ENCODE measurements at places on chromosomes 12 and 14.

- no peak for DNase-seq
Observed at GRCh38 chr14:94816113-94816512, 46.2 kb upstream of the GSC start.

GRCh38 chr14:105849933-105850626 is 323.7 kb downstream of the TMEM121 start:
- no peak for DNase-seq

DNA sequence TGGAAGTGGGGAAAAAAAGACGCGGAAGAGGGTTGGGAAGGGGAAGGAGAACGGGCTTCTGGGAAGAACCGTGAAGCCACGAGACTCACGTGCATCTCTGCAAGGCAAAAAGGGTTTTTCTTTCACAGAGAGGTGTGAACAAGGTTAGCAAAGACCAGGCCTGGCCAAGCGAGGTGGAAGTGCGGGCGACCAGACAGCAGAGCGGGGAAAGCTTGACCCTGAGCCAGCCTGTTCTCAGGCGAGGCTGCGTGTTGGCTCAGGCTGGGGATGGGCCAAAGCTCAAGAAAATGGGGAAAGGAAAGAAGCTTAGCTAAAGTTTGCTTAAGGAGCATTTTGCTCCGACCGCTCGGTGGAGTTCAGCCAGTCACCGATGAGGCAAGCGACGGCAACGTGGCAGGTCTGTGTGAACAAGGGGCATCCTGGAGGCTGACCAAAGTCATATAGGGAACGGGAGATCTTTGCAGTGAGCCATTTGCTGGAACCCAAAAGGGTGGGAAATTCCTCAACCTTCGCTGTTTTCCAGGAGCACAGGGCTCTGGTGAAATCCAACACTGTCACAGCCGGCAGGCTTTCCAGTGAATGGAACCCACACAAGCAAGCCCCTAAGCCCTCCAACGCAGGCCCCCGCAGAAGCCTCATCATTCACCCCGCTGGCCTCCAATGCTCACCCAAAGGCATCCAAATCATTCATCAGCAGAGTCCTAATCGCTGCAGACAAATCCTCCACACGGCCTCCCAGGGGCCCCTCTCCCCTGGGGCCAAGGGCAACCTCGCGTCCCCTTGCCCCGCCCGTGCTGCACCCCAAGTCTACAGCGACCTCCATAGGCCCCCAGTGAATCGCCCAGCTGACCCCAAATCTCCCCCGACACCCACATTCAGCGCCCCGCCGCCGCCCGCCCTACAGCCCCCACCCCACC is 754 bp downstream of the ZNF605 start:
- no peak for DNase-seq

- DNase-seq, result no peak
Observed at GRCh38 chr12:6494258-6494743, 399 bp downstream of the NCAPD2 start.

DNA sequence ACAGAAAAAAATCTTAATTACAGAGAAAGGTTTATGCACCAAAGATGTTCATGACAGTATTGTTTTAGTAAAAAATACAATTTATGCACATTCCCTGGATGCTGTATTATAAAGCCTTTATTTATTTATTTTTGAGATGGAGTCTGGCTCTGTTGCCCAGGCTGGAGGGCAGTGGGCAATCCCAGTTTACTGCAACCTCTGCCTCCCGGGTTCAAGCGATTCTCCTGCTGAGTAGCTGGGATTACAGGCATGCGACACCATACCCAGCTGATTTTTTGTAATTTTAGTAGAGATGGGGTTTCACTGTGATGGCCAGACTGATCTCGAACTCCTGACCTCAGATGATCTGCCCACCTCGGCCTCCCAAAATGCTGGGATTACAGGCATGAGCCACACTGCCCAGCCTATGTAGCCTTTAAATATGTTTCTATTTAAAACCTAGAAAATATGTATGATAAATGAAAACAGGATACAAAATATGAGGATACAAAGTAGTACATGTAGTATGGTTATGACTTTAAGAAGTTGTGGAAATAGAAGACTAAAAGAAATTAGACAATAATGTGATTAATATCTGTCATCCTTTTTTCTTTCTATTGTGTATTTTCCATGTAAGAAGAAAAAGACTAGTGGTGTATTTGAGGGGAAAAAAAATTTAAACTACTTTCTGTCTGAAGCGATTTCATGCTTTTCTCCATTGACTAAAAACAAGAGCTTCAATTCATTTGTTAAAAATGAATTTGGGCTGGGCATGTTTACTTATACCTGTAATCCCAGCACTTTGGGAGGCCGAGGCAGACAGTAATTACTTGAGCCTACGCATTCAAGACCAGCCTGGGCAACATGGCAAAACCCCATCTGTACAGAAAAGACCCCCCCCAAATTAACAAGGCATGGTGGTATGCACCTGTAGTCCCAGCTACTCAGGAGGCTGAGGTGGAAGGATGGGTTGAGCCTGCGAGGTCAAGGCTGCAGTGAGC is 13.1 kb downstream of the ATF1 start:
- DNase-seq, result no peak

DNA sequence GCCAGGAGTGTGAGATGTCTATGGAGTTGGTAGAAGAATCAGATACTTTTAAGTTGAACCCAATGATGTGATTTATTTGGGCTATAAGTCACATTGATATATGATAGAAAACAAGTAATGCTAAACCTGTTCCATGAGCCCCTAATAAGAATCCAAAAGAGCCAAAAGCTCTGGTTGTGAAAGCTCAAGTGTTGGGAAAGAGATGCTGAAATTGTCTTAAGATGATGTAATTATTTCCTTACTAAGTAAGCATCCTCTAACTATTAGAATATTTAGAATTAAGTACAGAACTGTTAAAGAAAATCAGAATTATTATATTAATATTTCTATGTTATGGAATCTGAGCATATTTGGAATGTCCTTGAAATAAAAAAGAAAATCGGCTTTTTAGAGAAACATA is 17.6 kb upstream of the SLC2A13 start:
- DNase-seq, result no peak

DNA sequence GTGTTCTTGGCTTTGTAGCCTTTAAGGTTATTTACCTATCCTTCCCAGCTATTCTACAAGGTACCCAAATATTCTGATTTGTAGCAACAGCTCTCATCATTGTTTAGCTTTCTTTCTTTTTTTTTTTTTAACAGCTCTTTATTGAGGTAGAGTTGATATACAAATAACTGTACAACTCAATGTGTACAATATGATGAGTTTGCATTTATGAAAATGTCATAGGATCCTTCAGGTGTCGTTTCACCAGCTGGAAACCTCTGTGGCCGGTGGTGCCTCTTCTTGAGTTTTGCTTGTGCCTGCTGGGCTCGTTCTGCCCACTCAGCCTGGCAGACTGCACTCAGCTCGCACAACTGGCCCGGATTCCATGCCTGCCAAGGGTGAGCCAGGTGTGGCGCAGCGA is 26.9 kb upstream of the TBPL2 start:
- DNase-seq, result no peak

GRCh38 chr12:56880125-56880992 is 53.8 kb downstream of the SDR9C7 start:
- no peak for DNase-seq

DNA sequence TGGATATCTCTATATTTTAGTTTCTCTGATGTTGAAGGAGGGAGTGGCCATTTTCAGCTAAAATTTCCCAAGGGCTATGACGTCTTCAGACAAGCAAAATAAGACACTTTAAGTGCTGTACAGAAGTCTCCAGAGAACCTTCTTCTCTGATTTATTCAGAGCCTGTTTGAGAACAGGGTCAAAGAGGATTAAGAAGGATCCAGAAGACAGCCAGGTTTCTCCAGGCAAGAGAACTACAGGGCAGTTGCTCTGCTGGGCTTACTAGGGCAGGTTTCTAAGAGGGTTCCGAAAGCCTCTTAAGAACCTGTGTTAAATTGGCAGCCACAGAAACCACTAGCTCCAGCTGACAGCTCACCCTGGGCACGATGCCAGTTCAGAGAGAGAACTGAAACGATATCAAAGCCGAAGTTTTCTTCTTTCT is 1.2 kb downstream of the MGP start:
- peak; percentile 60 for DNase-seq

DNA sequence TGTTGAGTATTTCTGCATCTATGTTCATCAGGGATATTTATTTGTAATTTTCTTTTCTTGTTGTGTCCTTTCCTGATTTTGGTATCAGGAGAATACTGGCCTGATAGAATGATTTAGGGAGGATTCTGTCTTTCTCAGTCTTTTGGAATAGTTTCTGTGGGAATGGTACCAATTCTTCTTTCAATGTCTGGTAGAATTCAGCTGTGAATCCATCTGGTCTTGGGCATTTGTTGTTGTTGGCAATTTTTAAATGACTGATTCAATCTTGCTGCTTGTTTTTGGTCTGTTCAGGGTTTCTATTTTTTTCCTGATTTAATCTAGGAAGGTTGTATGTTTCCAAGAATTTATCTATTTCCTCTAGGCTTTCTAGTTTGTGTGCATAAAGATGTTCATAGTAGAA is 170.9 kb upstream of the PDE3A start:
- DNase-seq, result no peak

- DNase-seq, result no peak
Observed at GRCh38 chr12:106329231-106329982, 26.9 kb downstream of the TCP11L2 start.

GRCh38 chr12:19744705-19745218 is 305.5 kb downstream of the AEBP2 start:
- DNase-seq, result no peak
